ENCODE measurements at places on chromosomes 2 and 18.

- no peak for DNase-seq
These were observed 8.9 kb upstream of the RPRM start for GRCh38 chr2:153487448-153487847.

GRCh38 chr2:192535956-192536921, 341.5 kb upstream of the TMEFF2 start:
- no peak for DNase-seq

DNA sequence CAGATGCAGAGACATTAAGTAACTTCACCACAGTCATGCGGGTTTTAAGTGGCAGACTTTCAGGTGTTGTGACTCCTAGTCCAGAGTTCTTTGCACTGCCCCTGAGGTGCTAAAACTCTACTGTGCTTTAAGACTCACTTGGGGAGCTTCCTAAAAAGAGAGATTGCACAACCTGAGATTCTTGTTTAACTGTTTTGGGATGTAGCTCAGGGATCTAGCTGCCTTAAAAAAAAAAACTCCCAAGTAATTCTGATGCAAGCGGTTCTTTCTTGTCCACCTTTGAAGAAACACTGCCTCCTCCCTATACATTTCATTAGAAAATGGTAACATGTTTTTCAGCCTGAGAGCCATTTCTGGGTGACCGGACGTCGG, 13.0 kb downstream of the IL37 start:
- DNase-seq: no peak

- DNase-seq: no peak
These were observed 43.8 kb upstream of the ZNF516 start for GRCh38 chr18:76538846-76539245.

DNA sequence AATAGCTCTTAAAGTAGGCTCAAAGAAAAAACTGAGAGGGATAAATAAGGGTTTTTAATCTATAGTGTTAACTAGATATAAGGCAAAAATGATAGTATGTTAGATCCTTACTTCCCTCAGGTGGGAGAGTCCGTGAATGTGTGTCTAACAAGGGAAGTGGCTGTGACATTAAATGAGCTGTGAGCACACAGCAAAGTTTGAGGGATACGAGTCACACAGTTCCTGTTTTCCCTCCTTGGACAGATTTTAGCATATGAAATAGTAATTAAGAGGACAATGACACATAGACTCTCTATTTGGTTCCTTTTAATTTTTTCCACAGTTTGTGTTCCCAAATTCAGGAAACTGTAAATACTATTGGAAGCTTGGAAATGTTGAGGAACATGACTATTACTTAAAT, 148.4 kb upstream of the CAVIN2 start:
- no peak for DNase-seq

DNA sequence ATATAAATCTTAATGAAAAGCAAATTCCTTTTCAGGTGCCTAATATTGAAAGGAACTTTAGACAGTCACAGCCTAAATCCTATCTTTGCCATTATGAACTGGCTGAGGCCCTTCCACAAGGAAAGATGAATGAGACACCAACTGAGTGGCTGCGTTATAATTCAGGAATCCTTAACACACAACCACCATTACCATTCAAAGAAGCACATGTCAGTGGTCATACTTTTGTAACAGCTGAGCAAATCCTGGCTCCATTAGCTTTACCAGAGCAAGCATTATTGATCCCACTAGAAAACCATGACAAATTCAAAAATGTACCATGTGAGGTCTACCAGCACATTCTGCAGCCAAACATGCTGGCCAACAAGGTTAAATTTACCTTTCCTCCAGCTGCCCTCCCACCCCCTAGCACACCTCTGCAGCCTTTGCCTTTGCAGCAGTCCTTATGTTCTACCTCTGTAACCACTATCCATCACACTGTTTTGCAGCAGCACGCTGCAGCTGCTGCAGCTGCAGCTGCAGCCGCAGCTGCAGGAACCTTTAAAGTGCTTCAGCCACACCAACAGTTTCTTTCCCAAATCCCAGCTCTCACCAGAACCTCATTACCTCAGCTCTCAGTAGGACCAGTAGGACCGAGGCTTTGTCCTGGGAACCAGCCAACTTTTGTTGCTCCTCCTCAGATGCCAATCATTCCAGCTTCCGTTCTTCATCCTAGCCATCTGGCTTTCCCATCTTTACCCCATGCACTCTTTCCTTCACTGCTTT, 340.1 kb downstream of the ZNF804A start:
- DNase-seq: no peak

- DNase-seq: no peak
These were observed 709.6 kb downstream of the SOCS6 start for GRCh38 chr18:70998490-70998889.

GRCh38 chr2:96396602-96397001, 61.0 kb downstream of the NCAPH start:
- DNase-seq: no peak
